Right lobe of liver (tissue), 6 donors: ENCODE measurements at places on chromosomes 11 and 22. TPM values are rescaled to one million over a fixed set of nuclear protein-coding genes. Genes with fewer than 3 reads are reported as not detected.

The KBTBD4 gene
- 7.1 TPM for total RNA-seq

The SCUBE2 gene
- total RNA-seq: 0.38 TPM

The A4GALT gene
- 3.7 TPM for total RNA-seq

The SLC3A2 gene
- total RNA-seq: 94.3 TPM

The MIF gene
- 197 TPM for total RNA-seq

The RBM7 gene
- total RNA-seq: 10.5 TPM

The NXPE4 gene
- total RNA-seq: not detected

GRCh38 chr11:72642043-72642883 is 32.0 kb downstream of the PDE2A start:
- peak; percentile 61 for DNase-seq

DNA sequence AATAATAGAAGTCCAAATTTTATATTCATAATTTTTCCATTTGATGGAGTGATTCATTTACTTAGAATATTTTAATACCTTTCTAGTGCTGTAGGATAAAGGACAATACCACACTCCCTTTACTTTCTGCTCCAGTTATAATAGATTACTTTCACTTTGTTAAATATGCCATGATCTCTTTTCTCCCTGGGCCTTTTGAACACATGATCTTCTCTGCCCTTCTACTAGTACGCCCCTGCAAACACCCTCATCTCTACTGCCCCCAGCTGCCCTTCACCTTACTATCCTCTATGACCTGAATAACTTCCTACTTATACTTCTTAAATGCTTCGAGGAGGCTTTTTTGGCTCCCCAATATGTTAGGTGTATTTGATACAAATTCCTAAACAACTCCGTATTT is 177.3 kb downstream of the GUCY1A2 start:
- DNase-seq: no peak

- DNase-seq: no peak
Observed at GRCh38 chr11:28521075-28521474, 412.9 kb downstream of the METTL15 start.

- no peak for DNase-seq
Observed at GRCh38 chr11:75090671-75091177, 6.0 kb downstream of the OR2AT4 start.

GRCh38 chr22:47176573-47177333 is 414.3 kb downstream of the TBC1D22A start:
- peak; percentile 11 for DNase-seq

- DNase-seq: no peak
Observed at GRCh38 chr11:114015117-114015516, 40.2 kb downstream of the HTR3A start.

DNA sequence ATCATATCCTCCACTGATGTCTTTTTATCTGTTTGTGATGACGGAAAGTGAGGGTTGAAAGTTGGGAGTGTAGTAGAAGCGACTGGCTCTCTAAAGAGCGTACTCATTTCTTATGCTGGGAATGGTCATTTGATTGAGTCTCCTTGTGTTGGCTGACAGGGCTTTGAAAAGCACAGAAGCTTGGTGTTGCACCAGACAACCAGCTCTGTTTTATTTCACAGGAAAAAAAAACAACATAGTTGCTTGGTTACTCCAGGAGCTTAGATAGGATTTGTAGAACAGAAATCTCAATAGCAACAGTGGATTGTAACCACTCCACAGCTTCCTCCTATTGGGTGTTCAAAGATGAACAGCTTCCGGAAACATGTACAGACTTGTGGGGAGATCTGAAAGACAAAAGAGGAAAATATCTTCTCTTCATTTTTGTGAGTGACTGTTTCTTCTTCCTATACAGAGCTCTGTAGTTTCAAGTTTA is 2.7 kb downstream of the RBM14 start:
- no peak for DNase-seq

DNA sequence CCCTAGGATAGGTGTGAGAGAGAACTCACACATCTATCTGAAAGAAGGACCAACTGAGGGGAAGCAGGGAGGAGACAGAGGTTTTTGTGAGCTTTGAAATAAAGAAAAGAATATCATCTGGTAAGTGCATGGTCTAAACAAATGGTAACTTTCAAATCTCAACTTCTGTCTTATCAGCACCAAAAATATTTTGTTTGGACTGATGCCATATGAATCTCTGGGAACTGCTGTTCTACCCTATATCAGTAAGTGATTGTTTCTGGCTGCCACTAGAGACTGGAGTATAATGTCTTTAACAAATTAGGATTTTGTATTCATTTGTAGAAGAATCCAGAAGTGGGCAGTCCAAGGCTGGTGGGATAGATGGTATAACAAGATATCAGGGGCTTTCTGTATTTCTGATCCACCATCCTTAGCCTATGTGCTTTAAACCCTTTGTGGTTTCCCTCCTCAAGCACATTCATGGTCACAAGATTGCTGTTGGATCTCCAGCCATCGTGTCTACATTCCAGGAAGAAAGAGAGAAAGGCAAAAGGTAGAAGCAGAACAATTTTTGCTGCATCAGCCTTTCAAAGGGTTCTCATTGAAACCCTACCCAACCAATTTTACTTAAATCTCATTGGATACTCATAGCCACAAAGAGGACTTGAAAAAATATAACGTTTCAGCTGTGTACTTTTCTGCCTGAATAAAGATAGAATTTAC is 4.7 kb downstream of the HEPHL1 start:
- DNase-seq: no peak

DNA sequence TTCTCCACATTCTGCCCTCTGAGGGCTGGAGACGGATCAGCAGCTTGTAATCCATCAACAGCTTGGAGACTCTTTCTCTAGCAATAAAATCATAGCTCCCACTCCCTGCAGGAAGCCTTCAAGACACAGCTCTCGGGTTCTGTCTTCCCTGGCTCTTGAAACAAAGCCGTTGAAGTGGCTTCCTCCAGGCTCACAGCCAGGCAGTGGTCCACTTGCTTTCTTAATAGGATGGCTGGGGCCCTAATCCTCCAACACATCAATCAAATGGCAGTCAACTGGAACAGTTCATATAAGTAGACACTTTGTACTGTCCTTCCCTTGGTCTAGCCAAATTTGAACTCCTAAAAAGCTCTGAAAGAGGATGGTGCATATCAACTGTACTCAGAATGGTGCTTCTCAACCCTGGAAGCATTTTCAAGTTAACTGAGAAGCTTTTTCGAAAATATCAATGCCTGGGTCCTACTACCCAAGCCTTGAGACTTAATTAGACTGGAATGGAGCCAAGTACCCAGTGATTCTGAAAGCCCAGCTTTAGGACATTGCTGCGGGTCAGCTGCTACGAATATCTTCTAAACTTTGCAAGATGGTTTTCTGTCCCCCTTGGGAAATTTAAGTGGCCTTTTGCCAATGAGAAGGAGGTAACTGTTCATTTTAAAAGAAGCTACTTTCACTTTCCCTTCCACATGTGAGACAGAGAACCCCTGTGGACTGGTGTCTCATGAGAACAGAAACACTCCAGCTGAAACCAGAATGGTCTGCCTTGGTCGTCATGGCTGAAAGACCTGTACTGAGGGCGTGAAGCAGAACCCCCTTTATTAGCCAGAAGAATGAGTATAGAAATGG is 74.7 kb downstream of the SC5D start:
- DNase-seq: no peak

DNA sequence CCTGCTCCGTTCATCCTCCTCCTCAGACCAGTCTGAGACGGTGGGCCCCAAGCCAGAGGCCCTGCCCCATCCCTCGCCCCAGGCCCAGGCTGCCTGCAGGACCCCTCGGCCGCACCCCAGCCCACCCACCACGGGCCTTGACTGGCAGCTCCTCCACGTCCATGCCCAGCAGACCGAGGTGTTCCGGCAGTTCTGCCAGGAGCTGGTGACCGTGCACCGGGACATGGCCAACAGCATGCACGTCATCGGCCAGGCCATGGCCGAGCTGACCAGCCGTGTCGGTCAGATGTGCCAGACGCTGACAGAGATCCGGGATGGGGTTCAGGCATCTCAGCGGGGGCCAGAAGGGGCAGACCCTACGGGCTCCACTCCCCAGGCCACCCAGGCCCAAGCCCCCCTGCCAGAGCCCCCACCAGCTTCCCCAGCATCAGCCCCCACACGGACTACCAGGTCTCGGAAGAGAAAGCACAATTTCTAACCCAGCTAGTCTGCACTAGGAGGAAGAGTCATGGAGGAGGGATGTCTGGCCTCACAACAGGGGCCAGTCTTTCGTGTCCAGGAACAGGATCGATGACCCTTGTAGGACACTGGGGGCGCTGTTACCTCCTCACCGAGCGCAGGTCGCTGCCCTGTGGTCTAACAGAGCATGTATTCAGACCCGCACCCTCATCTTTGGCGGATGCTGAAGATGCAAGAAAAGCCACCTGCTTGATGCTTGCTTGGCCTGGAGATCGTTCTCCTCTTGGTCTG is 66.3 kb downstream of the PRDM11 start:
- DNase-seq: no peak

GRCh38 chr11:122213171-122213570 is 97.2 kb upstream of the BLID start:
- no peak for DNase-seq

- DNase-seq: no peak
Observed at GRCh38 chr11:17853280-17853679, 118.7 kb downstream of the KCNC1 start.

DNA sequence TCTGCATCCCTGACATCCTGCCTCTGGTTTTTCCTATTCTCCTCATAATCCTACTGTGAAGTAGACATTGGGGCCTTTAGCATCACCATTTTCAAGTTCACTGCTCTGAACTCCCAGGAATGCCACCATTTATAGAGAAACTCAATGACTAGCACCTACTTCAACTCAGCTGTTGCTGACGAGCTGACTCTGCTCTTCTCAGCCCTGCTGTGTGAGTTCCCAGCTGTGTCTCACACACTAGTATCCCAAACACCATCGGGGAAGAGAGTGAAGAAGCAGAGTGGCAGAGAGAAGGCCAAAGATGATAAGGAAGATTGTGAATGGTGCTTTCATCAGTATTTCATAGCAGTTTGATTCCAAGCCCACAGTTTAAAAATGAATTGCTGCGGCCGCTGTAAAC is 71.9 kb downstream of the PLEKHA7 start:
- DNase-seq: no peak

DNA sequence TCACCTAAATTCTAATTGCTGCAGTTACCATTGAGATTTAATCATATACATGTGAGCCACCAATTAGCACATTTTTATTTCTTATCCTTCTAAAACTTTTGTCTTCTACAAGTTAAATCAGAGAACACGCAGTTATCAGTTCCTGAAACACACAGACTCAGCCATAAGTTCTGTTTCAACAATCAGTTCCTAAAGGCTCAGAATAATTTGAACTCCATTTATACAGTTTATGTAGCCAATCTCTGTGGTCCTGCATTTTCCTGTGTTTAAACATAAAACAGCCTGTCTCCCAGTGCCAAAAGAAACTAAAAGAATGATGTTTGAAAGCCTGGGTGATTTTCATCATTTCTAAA is 2.9 kb downstream of the PLAAT3 start:
- no peak for DNase-seq

GRCh38 chr11:83318931-83319330 is 32.8 kb upstream of the CCDC90B start:
- no peak for DNase-seq

DNA sequence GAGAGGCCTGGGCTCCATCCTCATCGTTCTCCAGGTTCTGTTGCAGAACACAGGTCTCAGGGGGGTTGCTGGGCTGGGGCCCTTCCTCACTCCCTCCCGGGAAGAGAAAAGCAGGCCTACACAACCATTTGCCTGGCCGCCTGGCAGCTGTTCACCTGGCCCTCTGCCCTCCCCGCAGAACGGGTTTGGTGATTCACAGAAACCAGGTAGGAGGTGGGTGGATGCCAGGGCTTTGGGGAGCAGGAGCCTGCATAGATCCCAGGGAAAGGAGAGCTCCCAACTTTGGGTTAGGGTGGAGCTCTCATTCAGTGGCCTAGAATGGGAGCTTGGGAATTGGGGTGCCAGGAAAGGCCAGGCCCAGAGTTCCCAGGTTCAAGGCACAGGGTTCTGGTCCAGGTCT is 995 bp downstream of the TMEM134 start:
- peak; percentile 85 for DNase-seq

GRCh38 chr11:113984781-113985180 is 9.9 kb downstream of the HTR3A start:
- no peak for DNase-seq

- DNase-seq: no peak
Observed at GRCh38 chr11:36116161-36116560, 172.3 kb downstream of the LDLRAD3 start.

DNA sequence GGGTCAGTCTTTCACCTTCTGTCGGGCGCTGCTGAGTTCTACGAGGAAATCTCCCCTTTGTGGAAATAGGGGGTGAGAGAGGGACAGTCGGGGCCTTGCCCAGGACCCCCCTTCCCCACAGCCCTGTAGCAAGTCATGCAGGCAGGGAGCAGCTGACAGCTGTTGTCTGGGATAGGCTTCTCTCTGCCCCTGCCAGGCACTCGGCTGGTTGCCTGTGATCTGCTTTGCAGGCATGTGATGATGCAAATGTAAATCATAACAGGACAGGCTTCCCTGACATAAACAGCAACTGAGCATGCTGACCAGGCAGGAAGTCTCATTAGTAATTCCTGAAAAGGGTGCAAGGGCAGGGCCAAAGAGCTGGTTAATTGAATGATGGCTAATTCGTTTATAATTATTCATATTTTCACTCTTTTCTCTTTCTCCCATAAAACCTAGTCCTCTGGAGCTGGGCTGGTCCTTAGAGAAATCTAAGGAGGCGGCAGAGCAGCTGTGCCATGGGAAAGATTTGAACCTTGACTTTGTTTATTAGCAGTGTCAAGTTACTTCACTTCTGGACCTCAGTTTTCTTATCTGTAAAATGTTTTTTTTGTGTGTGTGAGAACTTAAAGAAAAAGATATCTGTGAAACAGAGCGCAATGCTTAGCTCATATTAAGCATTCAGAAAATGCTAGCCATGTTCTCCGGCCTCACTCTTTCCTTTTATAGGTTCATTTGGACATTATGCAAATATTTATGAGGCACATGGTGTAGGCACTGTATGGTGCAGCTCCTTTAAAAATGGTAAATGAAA is 129.7 kb downstream of the LDLRAD3 start:
- no peak for DNase-seq

DNA sequence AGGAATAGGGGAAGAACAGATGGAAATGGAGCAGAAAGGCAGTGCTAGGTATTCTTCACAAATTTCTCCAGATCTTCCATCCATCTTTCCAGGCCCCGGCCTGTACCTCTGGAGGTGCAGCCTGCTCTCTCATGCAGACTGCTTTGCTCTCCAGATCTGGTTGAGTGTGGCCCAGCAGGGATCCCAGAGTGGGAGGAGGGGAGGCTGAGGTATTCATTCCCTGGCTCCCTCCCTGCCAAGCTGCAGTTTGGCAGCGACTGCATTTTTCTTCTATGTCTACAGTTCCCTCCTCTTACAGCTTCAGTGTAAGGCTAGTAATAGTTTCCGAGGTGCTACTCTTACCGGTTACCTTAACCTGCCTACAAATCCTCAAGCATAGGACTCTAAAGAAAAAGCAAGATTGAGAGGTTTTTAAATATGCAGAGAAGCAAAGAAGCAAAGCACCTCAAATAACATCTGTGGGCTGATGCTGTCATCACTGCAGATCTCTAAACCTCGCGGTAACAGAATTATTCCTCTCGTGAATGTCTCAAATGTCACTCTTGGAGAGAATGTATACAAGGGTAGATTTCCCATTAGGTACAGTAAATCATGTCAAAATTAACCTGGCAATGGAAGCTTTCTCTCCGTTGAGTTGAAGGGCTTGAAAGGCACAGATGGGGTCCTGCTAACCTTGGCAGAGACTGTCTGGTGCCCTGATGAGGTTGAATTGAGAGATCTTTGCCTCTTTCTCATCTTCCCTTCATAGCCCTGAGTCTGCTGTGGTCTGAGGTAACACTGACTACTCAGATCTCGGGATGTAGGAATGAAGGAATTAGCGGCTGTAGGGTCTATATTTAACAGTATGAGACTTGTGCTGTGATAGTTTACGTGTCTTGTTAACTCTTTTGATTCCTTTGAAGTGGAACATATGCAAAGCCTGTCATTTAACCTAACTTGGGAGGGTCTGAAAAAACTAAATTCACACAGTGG is 297.9 kb upstream of the C11orf87 start:
- no peak for DNase-seq
